ENCODE measurements at places on chromosomes 5 and 9.

DNA sequence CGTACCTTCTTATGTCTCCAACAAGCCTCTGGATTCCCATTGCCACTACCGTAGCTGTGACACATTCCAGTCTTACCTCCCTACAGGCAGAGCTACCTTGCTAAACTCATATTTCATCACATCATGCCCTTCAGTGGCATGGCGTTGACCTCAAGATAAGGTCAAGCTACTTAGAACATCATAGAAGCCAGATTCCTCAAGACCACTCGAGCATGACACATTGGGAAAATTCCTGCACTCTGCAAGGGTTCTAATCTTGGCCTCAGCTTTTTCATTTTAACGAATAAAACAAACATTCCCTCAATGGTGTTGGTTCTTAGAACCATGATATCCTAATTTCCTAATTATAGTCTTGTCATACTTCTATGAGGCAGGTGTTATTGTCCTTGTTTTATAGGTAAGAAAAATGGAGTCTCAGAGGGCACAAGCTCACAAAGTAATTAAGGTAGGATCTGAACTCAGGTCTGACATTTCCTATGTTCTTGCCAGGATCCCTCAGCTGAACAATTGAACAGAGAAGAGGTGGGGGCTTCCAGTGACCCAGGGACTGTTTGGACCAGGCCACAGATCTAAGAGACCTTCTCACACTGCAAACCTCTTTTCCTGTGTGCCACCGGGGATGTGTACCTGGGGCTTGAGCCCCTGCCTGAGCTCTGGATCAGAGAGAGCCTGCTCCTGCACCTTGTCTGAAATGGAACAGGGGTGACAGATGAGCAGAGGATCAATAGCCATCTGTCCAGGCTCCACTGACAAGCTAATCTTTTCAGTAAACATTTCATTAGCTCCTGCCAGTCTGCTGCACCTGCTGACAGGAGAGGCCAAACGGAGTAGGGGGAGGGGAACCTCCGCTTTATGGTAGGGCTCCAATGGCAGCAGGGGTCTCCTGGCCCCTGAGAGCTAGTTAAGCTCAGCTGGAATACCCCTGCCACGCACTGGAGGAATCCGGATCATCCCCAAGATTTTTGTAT is 49.3 kb downstream of the ALG2 start:
- no peak for DNase-seq

DNA sequence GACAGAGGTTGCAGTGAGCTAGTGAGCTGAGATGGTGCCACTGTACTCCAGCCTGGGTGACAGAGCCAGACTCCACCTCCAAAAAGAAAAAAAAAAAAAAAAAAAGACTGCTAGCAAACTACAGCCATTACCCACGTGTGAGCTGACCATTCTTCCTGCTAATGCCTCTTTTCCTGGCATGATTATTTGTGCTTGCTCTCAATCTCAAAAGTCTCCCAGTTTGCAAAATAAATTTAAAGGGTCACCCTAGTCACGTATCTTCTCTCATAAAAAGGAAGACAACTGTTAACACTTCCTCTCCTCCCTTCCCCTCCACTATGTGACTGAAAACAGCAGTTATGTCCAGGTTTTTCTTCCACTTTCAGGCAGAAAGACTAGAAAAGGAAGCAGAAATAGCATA is 37.2 kb downstream of the TRIM36 start:
- no peak for DNase-seq

- DNase-seq: no peak
These were observed 232.9 kb downstream of the TRPM3 start for GRCh38 chr9:70888471-70888870.

GRCh38 chr9:34498553-34498952 is 24.2 kb downstream of the ENHO start:
- DNase-seq: no peak

DNA sequence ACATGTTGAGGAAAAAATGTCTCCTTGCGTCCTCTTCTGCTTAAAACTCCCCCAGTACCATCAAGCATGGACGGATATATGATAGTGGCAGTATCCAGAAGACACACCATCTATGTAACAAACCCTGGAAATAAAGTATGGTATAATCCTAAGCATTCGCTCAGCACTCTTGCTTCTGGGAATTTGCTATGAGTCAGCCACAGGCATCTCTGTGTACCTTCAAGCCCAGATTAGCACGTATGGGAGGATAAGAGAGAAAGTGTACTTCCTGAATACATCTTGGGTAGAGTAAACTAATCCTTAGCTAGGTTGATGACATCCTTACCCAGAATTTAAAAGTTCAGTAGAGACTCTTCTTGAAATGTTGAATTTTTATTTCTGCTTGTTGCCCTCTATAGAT is 71.2 kb downstream of the GHR start:
- DNase-seq: no peak

- no peak for DNase-seq
These were observed 98.8 kb upstream of the NFIB start for GRCh38 chr9:14412775-14413174.

- no peak for DNase-seq
These were observed 7.0 kb upstream of the HK3 start for GRCh38 chr5:176906126-176906525.

- no peak for DNase-seq
These were observed 23.2 kb upstream of the PTGS1 start for GRCh38 chr9:122347348-122348287.

DNA sequence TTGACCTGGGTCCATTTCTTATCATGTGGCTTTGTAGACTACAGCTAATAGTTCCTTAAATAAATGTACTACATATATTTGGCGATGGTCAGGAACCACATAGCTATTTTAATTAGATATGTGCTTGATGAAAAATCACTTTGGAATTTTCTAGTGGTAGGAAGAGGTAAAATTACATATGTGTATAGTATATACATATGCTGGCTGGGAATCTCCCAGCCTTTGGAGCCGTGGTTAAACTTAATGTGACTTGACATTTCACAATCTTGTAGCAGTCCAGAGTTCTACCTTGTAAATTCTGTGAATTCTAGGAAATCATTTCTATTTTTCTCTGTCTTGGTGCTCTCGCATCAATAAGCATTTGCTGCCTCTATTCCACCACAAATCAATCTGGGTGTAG is 565.0 kb downstream of the DMRTA1 start:
- no peak for DNase-seq

DNA sequence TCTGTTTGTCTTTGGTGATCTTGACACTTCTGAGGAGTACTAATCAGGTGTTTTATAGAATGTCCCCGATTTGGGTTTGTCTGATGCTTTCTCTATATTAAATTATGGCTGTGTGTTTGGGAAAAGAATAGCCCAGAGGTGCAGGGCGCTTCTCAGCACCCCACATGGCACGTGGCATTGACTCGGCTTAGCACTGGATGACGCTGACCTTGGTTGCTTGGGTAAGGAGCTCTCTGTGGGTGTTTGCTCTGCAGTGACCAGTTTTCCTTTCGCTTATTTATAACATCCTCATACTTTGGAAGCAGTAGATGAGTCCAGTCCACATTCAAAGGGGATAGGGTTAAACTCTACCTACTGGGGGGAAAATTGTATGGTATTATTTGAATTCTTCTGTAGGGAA is 12.5 kb upstream of the FAM120AOS start:
- no peak for DNase-seq

DNA sequence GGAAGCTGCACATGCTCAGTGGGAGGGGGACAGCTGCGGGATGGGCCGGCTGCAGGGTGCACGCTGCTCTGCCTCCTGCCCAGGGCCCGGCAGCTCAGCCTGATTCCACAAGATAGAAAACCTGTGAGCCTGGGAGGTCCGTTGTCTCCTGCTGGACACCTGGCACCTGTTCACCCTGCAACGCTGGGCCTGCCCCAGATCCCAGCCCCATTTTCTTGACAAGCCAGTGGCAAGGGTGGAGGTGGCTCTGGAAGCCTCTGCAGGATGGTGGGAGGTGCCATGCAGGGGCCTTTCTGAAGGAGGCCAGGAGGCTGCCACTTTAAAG is 68.1 kb upstream of the RNF130 start:
- DNase-seq: no peak

- no peak for DNase-seq
These were observed 1.2 kb upstream of the PSAT1 start for GRCh38 chr9:78295731-78296130.

GRCh38 chr5:172904643-172905345 is 54.4 kb upstream of the RPL26L1 start:
- DNase-seq: no peak
